Thyroid gland (tissue), 4 donors: ENCODE measurements at places on chromosomes 5 and 9.

- DNase-seq: peak; percentile 91
Observed at GRCh38 chr5:141878711-141879425, 658 bp upstream of the PCDH1 start.

- no peak for DNase-seq
Observed at GRCh38 chr5:6774721-6775204, 61.5 kb downstream of the TENT4A start.

- DNase-seq: peak; percentile 89
Observed at GRCh38 chr9:121744002-121744686, 92.7 kb downstream of the DAB2IP start.

DNA sequence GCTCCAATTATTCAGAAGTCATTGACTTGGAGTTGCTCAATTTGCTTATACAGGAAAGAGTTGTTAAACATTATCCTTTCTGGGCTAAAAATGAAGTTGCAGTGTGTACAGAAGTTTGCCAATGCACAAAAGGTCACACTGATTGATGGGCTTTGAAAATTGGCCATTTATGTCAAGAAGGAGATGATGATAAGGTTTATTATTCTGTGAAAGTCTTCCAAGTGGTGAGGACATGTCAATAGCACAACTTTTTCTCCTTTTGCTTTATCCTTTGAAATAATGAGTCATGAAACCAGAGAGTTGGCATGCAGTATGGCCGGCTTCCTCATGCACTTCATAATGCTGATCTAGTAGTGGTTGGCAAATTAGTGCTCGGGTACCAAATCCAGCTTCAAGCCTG is 848.5 kb upstream of the WWC1 start:
- DNase-seq: peak; percentile 12

GRCh38 chr5:33120671-33121070 is 320.1 kb upstream of the TARS1 start:
- no peak for DNase-seq

GRCh38 chr9:124680049-124680448 is 91.1 kb downstream of the NR6A1 start:
- DNase-seq: no peak

DNA sequence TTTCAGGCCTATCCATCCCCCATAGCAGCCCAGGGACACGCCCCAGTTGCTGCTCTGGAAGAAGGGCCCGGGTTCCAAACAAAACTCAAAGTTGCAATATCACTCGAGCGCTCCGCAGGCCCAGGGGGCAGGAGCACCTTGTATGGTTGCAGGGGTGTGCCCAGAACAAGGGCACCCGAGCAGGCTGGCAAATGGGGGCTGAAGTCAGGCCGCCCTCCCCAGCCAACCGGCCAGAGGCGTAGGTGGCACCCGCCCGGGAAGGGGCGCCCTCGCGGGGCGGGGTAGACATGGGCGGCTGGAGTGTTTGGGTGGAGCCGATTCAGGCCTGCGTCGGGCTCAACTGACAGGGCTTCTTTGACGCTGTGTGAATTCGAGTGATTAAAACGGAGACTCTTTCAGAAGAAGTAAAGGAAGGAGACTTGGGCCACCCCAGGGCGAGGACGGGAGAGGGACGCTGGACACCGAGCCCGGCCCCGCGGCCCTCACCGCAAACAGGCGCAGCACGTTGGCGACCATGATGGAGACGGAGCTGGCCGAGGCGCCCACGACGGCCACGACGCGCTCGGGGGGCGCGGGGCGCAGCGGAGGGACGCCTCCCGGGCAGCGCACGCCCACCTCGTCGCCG is 1.1 kb downstream of the GRM6 start:
- DNase-seq: no peak

- DNase-seq: no peak
Observed at GRCh38 chr5:91170266-91170665, 212.9 kb downstream of the ARRDC3 start.

- DNase-seq: peak; percentile 79
Observed at GRCh38 chr5:34998058-34998789, 49.5 kb downstream of the AGXT2 start.

GRCh38 chr5:58024151-58024550 is 435.7 kb downstream of the PLK2 start:
- no peak for DNase-seq

- no peak for DNase-seq
Observed at GRCh38 chr5:71770381-71770780, 51.3 kb downstream of the CARTPT start.

DNA sequence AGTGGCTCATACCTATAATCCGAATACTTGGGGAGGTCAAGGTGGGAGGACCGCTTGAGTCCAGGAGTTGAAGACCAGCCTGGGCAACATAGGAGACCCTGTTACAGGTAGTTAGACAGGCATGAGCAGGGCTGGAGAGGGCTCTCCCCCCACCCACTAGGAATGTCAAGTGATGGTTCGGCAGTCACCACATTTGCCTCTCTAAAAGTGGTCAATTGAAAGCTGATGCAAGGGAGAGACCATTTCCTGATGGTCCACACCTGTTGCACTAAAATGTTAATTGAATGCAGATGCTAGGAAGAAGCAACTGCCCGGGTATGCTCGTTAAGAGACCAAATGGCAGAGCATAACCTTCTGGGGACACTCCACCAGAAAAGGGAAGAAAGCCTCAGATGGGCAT is 82.7 kb downstream of the SFXN1 start:
- no peak for DNase-seq
